ENCODE measurements at places on chromosomes 12 and 14.

GRCh38 chr12:72250346-72250745 lies 21.8 kb upstream of the TRHDE start:
- no peak for DNase-seq

GRCh38 chr12:26278266-26278665 lies 82.9 kb downstream of the SSPN start:
- DNase-seq, result no peak

GRCh38 chr12:43638806-43639205 lies 86.8 kb upstream of the ADAMTS20 start:
- no peak for DNase-seq

DNA sequence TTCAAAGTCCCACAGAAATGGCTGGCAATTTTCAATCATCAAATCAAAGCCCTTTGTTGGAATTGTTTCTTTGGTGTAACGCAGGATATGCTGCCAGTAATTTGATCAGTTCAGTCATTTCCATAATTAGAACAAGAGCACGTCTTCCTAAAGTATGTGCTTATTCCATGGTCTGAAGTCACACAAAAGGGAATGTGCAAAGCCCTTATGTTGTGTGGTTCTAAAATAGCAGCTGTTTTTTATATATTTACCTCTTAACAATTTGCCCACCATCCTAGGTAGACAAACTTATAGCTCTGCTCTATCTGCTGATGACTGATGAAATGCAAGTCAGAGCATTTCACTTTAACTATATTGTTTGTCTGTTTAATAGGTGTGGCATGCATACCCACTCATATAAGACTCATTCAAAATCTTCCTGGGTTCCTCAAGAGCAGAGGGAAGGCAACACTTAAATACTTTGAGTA lies 176.1 kb upstream of the SLC38A2 start:
- no peak for DNase-seq

- no peak for DNase-seq
These were observed at the start of gene PPFIA2 for GRCh38 chr12:81759190-81760051. TSS of gene PPFIA2 (minus strand) at chr12:81759350.

DNA sequence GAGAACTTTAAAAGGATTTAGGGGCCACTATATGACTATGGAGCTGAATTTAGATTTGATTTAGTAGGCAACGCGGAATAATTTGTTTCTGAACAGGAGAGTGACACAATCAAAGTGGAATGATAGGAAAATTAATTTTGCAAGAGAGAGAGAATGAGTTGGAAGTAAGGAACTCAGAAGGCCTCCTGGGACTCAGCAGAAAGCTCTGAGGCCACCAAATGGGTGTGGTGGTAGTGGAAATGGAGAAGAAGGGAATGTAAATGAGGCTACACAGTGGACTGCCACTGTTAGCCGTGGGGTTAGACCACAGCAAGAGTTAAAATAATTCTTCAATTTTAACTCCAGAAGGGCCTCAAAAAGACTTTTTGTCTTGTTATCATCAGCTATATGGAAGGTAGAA lies 102.7 kb downstream of the LRRK2 start:
- no peak for DNase-seq

GRCh38 chr12:53739214-53740129 lies 12.2 kb upstream of the CALCOCO1 start:
- DNase-seq, result no peak

- no peak for DNase-seq
These were observed 49.8 kb downstream of the B4GALNT3 start for GRCh38 chr12:509500-509899.

DNA sequence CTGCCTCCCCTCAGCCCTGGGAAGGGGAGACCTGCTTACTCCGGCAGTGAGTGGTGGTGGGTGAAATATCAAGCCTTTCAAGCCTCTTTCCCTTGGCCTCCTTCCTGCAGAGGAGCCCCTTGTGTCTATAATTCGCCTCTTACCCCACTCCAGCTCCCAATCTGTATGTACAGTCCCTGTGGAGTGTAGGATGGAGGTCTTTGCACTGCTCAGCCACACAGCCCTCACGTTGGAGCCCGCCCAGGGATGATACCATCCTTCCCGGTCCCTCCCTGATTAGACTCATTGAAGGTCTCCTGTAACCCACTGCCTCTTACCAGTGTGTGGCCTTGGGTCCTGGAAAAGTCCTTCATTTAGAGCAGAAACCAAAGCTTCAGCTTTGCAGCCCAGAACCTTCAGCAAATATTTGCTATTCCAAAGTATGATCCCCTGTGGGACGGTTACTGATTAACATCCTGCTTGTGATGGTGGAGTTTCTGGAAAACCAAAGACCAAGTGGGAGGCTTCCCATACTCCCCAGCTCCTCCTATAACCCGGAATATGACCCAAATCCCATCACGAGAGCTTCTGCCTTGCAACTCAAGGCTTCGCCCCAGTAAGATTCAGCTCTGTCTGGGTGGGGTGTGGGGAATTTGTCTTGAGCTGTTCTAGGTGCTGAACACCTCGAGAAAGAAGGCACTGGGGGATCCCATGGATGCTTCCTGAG lies at the start of gene SERPINA10:
SERPINA10 (minus strand) TSS at position 397 of the 706 bp plus-strand sequence. CDS start 2,675 bp downstream, outside the sequence.
- no peak for DNase-seq
